PC-9 (cell line): ENCODE measurements at places on chromosomes 7 and 10. TPM values are rescaled to one million over a fixed set of nuclear protein-coding genes. Genes with fewer than 3 reads are reported as not detected.

PPP1R3C gene
- 1.5 and 1.8 TPM in 2 replicates for total RNA-seq

TEX36 gene
- total RNA-seq, result 1.1 and 1.2 TPM in 2 replicates

DNA sequence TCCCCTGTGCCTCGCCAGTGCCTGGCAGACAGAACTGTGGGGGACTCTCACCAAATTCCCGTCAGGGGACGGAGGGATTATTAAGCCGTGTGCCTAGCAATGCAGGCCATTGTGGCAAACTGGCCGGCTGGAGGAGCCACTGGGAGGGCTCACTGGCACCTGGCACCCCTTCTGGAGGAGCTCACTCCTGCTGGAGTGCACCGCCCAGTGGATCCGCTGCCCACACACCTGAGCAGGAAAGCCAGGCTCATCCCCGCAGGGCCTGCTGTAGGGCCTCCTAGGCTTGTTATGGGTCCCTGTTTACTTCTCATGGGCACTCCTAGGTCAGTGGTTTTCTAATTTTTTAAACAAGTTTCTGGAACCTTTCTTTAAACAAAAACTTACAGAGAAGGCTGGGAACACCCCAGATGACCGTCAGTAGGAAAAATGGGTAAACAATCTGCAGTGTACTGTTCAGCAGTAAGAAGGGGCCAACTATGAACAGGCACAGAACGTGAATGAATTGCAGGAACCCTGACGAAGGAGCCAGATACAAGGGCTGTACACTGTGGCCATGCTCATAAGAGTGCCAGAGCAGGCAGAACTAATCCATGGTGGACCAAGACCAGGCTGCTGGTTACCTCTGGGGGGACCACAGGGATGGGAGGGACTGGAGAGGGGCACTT lies 64.8 kb downstream of the LANCL2 start:
- no peak overlapping the region for H3K4me3 ChIP-seq
- H3K27ac ChIP-seq, result no peak overlapping the region
- no peak for DNase-seq
- H3K36me3 ChIP-seq, result no peaks in the 10 kb centered on the region
- no peaks in the 10 kb centered on the region for H3K4me1 ChIP-seq

DNA sequence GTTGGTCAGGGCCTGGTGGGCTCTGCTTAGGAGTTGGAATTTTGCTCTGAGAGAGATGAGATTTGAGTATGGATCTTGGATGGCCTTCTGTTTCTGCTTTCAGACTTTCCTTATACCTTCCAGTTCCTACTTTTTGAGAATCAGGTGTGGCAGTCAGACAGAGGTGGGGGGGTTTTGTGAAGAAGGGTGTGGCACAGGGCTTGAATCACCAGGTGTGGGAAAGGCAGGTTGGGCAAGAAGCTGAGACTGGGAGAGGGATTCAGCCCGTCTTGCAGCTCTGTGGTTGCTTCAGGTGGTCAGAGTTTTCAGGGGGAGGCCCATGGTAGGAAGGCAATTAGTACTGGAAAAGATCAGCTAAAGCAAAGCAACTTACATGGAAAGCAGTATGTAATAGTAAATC lies 340.2 kb downstream of the LRMDA start:
- H3K27ac ChIP-seq, result peak overlapping the region; percentile 76
- no peak overlapping the region for H3K4me3 ChIP-seq
- no peaks in the 10 kb centered on the region for H3K27me3 ChIP-seq
- peaks cover 43% of the 10 kb centered on the region for H3K4me1 ChIP-seq

GRCh38 chr7:45460379-45460778 lies 113.8 kb upstream of the ADCY1 start:
- H3K4me3 ChIP-seq, result no peak overlapping the region
- no peaks in the 10 kb centered on the region for H3K36me3 ChIP-seq
- peaks cover 14% of the 10 kb centered on the region for H3K4me1 ChIP-seq
- peak; percentile 44 for DNase-seq

DNA sequence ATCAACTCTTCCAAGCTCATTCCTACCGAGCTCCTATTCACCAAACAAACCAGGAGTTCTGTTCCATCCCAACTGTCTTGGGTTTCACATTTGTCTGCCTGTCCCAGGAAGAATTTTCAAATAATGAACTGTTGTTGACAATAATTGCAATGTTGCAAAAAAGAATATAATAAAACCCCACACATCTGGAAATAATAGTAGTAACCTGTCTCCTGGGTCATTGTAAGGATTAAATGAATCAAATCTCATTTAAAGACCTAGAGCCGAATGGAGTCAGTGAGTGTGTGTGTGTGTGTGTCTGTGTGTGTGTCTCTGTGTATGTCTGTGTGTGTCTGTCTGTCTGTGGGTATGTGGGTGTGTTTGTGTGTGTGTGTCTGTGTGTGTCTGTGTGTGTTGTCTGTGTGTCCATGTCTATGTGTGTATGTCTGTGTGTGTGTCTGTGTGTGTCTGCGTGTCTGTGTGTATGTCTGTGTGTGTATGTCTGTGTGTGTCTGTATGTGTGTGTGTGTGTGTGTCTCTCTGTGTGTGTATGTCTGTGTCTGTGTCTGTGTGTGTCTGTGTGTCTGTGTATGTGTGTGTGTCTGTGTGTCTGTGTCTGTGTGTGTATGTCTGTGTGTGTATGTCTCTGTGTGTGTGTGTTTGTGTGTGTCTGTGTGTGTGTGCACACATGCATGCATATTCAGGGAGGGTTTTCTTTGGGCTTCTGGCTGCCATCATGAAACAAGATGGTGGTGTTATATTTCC lies 52.7 kb downstream of the TMEM130 start:
- H3K4me1 ChIP-seq, result peaks cover 3% of the 10 kb centered on the region
- H3K27me3 ChIP-seq, result peaks cover 6% of the 10 kb centered on the region
- H3K36me3 ChIP-seq, result no peaks in the 10 kb centered on the region
- no peak overlapping the region for H3K4me3 ChIP-seq
- no peak overlapping the region for H3K27ac ChIP-seq

GRCh38 chr7:127870231-127870907 lies 160.9 kb downstream of the LRRC4 start:
- H3K27ac ChIP-seq, result no peak overlapping the region
- no peaks in the 10 kb centered on the region for H3K27me3 ChIP-seq
- H3K4me1 ChIP-seq, result no peaks in the 10 kb centered on the region

DNA sequence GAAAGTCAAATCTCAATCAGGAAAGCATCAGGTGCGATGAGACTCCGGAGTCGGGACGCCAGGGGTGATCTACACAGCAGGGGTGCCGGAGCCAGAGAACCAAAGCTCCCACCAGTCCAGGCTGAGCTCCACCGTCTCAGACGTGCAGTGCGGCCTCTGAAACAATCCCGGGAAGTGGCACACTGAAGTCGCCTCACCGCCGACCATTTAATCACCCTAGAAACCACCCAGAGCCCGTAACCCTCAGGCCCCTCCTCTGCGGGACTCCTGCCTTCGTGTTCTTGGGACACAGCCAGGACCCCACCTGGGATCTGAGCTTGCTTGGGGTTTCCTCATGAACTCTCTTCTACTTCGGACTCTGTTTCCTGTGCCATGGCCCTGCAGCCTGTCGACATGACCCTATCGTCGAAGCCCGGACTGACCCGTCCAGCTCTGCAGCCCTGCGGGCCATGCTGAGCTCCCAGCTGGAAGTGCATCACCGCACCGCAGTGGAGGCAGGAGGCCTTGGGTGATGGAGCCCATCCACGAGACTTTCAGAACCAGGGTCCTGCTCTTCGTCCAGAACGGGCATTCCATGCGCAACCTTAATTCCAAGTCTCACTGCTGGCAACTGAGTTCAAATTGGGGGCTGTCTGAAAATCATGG lies 266.4 kb downstream of the PTPRN2 start:
- no peaks in the 10 kb centered on the region for H3K36me3 ChIP-seq
- no peak for DNase-seq
- no peak overlapping the region for H3K27ac ChIP-seq
- H3K4me1 ChIP-seq, result no peaks in the 10 kb centered on the region
- H3K4me3 ChIP-seq, result no peak overlapping the region
- peaks cover 79% of the 10 kb centered on the region for H3K27me3 ChIP-seq

DNA sequence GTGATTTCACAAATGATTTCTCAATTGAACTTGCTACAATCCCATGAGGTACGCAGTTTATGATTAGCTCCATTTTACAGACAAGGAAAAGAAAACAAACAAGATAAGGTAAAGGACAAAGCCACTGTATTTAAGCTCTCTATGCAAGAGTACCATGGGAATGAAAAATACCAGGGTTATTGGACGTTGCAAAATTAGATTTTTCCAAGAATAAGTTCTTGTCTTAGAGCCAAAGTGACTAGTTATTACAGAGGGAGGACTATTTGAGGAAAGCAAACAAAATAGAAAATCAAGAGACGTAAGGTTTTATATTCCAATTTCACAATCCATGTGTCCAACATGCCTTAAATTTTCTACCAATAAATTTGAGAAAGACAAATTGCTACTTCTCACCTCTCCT lies 97.9 kb upstream of the PTN start:
- H3K27me3 ChIP-seq, result no peaks in the 10 kb centered on the region
- H3K27ac ChIP-seq, result no peak overlapping the region
- no peak for DNase-seq
- no peak overlapping the region for H3K4me3 ChIP-seq
- no peaks in the 10 kb centered on the region for H3K36me3 ChIP-seq
- no peaks in the 10 kb centered on the region for H3K4me1 ChIP-seq

DNA sequence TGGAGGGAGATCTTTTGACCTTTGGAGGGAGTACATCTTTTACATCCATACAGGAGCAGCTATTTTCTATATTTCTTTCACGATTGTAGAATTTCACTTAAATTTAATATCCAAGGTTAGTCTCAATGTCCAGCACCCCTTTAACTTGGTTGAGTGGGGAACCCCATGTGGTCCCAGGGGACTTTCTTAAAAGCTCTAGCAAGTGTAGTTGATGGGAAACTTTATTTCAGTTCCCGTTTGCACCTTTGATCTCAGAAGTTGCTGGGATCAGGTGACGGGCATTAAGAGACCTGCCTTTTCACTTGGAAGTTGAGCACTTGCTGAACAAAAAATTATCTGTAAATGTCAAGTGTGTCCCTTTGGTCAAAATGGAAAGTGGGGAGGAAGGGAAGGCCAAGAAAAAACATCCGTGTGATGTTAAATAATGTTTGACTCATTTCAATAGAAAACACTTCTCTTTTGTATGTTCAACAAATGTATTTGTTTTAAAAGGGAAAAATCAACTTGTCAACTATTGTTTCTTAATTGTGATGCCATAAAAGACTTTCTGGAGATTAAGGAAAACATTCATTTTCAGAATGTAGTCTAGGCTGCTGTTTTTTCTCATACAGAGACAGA lies 370.1 kb upstream of the GALNT17 start:
- H3K4me1 ChIP-seq, result no peaks in the 10 kb centered on the region
- H3K36me3 ChIP-seq, result no peaks in the 10 kb centered on the region
- no peak overlapping the region for H3K27ac ChIP-seq
- H3K4me3 ChIP-seq, result no peak overlapping the region
- no peak for DNase-seq

- H3K27me3 ChIP-seq, result no peaks in the 10 kb centered on the region
- H3K36me3 ChIP-seq, result no peaks in the 10 kb centered on the region
- H3K4me1 ChIP-seq, result peaks cover 21% of the 10 kb centered on the region
- no peak overlapping the region for H3K4me3 ChIP-seq
- H3K27ac ChIP-seq, result no peak overlapping the region
These were observed 20.0 kb downstream of the KIAA1549 start for GRCh38 chr7:138961159-138961558.
